ENCODE measurements at places on chromosomes 7 and 10. TPM values are rescaled to one million over a fixed set of nuclear protein-coding genes. Genes with fewer than 3 reads are reported as not detected.

- no peak overlapping the region for H3K27ac ChIP-seq
- H3K36me3 ChIP-seq, result no peaks in the 10 kb centered on the region
- DNase-seq, result no peak
- no peak overlapping the region for H3K4me3 ChIP-seq
- no peaks in the 10 kb centered on the region for H3K27me3 ChIP-seq
Measured at GRCh38 chr7:82049891-82050533, 280.2 kb upstream of the HGF start.

- no peak overlapping the region for H3K4me3 ChIP-seq
- H3K4me1 ChIP-seq, result no peaks in the 10 kb centered on the region
- H3K36me3 ChIP-seq, result no peaks in the 10 kb centered on the region
- H3K27ac ChIP-seq, result no peak overlapping the region
Measured at GRCh38 chr7:19754521-19755116, 18.8 kb downstream of the TMEM196 start.

DNA sequence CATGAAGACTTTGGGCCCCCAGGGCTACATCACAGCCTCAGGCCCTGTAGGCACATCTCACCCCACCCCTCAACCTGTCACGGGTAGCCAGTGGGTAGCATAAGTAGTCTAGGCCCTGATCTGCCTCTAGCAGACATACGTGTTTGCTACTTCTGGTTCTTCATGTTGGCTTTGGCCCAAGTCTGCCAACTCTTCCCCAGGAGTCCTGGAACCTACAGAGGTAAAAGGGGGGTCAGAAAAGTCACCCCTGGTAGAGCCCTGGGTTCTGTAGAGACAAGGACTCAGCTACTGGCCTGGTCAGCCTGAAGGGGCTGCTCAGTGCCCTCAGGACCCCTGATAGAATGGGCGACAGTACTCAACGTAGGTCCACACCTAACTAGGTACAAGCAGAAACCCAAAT is 67.5 kb upstream of the UNC5B start:
- no peaks in the 10 kb centered on the region for H3K4me1 ChIP-seq
- no peak overlapping the region for H3K27ac ChIP-seq
- H3K36me3 ChIP-seq, result no peaks in the 10 kb centered on the region
- no peak overlapping the region for H3K4me3 ChIP-seq
- no peaks in the 10 kb centered on the region for H3K27me3 ChIP-seq

DNA sequence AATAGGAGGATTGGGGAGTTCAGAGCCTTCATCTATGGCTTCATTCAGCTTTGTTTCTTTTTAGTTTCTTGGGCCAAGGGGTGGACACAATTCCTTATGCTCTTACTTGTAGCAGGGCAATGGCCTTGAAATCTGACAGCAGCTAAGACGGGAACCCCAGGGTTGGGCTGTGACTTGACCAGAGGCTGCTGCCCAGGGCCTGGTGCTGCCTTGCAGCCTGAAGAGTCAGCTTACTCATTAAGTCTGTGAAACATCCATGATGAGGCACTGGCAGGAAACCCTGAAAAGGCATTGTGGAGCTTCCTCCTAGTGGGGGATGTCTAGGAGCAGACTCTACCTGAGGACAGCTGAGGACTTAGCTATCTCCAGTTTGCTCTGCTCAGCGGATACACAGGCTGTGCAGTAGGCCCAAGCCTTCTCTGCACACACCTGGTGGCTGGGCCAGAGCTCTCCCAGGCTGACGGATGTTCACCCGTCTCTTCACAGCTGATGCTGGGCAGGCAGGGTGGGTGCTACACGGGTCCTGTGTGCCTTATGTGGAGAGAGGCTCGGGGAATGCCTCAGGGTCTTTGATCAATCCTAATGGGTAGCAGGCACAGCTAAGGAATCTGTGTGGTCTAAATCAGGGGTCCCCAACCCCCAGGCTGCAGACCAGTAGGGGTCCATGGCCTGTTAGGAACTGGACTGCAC is 17.8 kb downstream of the CXCL12 start:
- H3K4me1 ChIP-seq, result peaks cover 12% of the 10 kb centered on the region
- no peak overlapping the region for H3K4me3 ChIP-seq
- no peak for DNase-seq
- no peaks in the 10 kb centered on the region for H3K36me3 ChIP-seq
- no peaks in the 10 kb centered on the region for H3K27me3 ChIP-seq

DNA sequence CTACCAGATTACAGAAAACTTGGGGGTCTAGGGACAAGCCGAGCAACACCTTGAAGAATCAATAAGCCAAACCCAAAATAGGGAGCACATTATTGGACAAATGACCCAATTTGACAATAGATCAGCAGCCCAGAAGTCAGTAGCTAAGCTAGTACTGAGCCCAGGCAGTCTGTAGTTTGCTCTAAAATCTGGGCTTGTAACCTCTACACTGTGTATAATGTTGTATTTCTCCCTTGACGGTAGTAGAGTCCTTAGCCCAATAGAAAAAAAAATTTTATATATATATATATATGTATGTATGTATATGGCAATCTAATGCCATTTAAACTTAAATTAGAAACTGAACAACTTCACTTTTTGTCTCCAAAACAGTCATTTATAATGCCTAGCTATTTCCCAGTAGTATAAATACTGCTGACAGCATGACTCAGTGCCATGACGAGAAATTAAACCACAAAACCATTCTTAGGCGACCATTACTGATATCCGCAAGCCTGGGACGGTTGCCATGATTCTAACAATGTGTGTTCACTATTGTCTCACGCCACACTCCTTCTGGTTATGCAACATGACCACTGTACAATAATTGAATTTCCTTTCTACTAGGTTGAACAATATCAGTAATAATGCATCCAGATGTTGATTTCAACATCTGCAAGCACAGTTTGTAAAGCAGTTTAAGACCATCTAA is 110.5 kb downstream of the IPMK start:
- no peak for DNase-seq
- H3K36me3 ChIP-seq, result no peaks in the 10 kb centered on the region
- H3K27me3 ChIP-seq, result no peaks in the 10 kb centered on the region
- no peak overlapping the region for H3K27ac ChIP-seq
- no peak overlapping the region for H3K4me3 ChIP-seq
- no peaks in the 10 kb centered on the region for H3K4me1 ChIP-seq

GRCh38 chr7:124085179-124085578 is 52.3 kb upstream of the TMEM229A start:
- peaks cover 9% of the 10 kb centered on the region for H3K4me1 ChIP-seq
- DNase-seq, result peak; percentile 93
- H3K27me3 ChIP-seq, result no peaks in the 10 kb centered on the region

The DPYSL4 gene
- 58.0 TPM for total RNA-seq

The FAM237B gene
- total RNA-seq, result not detected

The LIPK gene
- total RNA-seq, result not detected

The TMEM225B gene
- total RNA-seq, result 0.81 TPM

Measured in cardiac muscle cell (in vitro differentiated cells and primary cell).